Left colon (tissue), 2 donors: ENCODE measurements at places on chromosomes 3 and 15.

DNA sequence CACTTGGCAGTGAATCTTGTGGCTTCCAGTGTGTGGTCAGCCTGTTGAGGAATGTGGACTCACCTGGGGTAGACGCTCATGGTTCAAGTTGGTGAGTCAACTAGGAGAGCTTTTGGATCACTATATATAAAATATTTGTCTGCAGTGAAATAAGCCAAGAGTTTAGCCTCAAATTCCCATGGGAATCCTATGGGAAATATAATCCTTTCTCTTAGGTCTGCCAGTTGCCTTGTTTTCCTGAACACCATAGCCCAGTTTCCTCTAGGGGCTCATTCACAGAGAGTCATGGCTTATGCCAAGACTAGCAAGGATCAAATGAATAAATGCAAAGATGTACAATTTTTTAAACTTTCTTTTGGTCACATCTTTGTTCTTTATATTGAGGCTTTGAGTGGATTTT, 100.1 kb upstream of the NPHP3 start:
- no peak for DNase-seq

DNA sequence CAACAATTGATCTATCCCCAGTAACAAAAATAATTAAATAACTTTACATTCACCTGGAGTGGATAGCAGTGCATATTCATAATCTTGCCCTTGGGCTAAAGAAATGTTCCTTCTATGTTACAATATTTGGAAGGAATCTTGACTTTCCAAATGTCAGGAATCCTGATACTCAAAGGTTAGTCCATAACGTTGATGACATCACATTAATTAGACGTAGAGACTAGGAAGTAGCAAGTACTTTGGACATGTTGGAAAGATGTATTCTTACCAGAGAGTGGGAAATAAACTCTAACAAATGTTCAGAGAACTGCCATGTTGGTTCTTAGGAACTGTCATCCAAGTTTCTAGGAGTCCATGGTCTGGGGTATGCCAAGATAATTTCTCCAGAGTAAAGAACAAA, 70.6 kb upstream of the SLC25A36 start:
- DNase-seq = no peak

DNA sequence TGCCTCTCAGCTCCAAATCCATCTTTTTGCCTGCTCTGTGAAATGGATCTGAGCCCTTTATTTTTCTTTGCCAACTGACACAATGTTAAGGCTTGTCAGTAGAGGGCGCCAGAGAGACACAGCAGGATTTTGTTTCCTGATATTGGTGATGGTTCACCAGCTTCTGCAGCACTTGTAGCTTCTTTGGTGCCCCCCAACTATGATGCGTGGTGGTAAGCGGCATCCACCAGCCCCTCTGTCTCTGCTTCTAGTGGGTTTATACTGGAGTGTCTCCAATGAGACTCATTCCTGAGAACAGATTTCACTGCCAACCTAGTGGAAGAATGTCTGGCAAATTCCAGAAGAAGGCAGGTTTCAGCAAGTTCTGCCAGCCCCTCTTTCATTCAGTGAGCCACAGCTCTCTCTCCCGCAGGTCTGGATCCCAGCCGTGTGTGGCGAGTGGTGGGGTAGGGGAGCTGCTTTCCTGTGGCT, 471.9 kb upstream of the FRG2C start:
- DNase-seq = peak; percentile 26

DNA sequence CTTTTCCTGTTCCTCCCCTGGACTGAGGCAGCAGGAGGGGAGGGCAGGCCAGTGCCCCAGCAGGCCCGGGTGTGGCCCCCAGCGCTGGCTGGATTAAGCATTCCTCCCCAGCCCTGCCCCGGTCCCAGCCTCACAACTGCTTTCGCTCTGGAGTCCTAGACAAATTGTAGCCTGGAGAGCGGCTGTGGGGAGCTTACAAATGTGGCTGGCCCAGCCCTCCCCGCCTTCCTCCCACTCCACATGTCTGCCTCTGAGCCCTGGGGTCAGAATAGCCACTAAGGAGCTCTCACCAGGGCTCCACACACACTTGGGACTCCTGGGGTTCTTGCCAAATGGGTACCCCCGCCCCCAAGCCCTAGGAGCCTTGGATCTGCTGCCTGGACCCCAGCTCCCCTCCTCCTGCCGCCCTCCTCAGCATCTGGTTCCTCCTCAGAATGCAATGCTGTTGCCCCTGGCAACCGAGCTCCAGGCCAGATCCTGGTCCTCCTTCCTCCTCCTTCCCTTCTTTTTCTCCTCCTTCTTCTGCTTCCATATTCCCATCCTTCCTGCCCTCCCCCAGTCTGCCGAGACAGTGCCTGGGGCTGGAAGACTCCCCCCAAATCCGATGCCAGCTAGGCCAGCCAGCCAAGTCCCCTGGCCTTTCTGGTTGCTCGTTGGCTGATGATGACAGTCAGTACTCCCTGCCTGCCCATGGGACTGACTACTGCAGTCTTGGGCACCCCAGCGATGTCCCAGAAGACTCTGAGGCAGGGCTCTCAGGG, 91.1 kb downstream of the LINGO1 start:
- DNase-seq = no peak

GRCh38 chr15:88920186-88920891, 7.2 kb upstream of the MFGE8 start:
- no peak for DNase-seq

DNA sequence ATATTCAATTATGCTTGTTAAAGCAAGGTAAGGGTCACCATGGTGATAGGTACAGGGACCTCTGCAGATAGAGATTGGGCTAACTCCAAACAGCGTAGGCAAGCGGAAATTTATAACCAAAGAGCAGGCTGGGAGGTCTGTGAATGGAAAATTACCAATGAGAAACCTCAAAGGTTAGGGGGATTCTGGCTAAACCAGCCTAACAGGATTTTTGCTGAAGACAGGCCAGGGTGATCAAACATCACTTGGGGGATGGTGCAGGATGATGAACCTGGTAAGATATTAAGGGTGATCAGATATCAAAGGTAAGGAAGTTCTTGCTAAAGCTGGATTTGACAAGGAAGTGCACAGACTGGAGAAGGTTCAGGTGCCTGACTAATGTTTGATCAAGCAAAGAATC, 35.3 kb upstream of the SNRPN start:
- no peak for DNase-seq

DNA sequence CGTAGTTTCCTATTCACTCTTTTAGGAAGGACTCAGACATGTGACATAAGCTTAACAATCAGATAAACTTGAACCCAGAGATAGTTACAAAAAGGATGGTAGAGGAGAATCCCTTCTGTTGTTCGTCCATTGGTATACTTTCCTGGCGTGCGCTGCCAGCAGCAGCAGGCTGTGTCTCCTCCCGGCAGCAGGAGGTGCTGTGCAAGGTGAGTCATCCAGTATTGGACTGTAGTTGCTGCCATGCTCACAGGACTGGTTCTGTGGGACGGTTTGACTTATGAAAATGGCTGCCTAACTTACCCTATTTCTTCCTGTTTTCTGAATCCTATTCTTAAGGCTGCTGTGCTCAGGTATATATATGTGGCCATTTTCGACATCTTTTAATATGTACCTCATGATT, 253.4 kb upstream of the LRRC3B start:
- no peak for DNase-seq

GRCh38 chr3:15860014-15860934, 62.5 kb upstream of the ANKRD28 start:
- peak; percentile 70 for DNase-seq

- no peak for DNase-seq
Observed at GRCh38 chr15:56715220-56715619, 18.1 kb downstream of the ZNF280D start.

DNA sequence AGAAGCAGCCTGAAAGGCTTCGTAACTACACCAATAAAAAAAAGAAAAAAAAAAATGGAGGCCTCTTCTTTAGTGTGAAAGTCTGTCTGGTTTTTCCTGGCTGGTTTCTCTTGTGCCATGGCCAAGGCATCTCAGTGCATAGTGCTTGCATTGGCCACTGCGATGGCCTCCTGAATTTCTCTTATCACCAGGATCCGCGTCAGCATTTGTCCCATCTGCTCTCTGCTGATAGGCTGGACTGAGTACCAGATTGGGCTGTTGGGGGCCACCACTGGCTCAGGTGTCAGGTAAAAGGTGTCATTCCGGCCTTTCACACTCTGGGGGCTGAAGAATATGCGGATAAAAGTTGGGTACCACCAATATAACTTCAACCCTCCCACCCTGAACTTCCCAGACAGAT, 1.1 kb upstream of the IMPDH2 start:
- DNase-seq = no peak

- no peak for DNase-seq
Observed at GRCh38 chr15:40392986-40393948, 10.7 kb downstream of the KNSTRN start.

GRCh38 chr15:48433226-48433886, 102.1 kb downstream of the DUT start:
- no peak for DNase-seq

- DNase-seq = no peak
Observed at GRCh38 chr15:38894243-38894948, 329.8 kb upstream of the RASGRP1 start.

- DNase-seq = no peak
Observed at GRCh38 chr3:52145736-52146110, 8.5 kb downstream of the POC1A start.

- DNase-seq = no peak
Observed at GRCh38 chr3:171811295-171811912, 1.1 kb upstream of the PLD1 start.

GRCh38 chr15:43253431-43254403, 13.0 kb downstream of the TGM5 start:
- no peak for DNase-seq

DNA sequence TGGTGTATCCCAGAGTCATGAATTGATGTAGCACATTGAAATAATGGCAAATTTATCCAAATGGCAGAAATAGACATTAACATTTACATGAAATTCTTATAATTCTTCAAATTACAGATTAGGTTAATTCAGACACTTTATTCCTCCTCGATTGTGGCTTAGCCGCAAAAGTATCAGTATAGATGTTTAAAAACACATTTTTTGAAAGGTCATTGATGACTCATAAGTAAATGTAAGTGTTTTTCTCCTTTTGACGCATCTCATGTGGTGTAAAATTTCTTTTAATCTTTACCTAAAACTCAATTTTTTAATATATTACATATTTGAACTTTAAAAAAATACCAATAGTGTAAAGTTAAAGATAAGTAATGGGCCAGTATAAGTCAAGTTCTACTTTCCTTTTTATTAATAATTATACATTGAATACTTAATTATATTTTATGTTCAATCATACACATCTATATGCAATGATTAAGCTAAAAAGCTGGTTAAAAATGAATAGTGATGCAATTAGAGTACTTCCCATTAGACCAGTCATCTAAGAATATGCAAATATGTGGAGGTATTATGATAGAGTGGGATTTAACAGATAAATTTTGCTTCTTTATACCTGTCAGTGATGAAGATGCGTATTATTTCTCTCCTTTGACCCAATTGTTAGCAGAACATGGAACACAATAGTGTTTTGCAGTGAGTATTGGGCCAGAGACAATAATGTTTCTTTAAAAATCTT, 678.1 kb upstream of the DPPA4 start:
- DNase-seq = no peak

GRCh38 chr15:38670128-38671005, 105.8 kb upstream of the RASGRP1 start:
- DNase-seq = no peak

DNA sequence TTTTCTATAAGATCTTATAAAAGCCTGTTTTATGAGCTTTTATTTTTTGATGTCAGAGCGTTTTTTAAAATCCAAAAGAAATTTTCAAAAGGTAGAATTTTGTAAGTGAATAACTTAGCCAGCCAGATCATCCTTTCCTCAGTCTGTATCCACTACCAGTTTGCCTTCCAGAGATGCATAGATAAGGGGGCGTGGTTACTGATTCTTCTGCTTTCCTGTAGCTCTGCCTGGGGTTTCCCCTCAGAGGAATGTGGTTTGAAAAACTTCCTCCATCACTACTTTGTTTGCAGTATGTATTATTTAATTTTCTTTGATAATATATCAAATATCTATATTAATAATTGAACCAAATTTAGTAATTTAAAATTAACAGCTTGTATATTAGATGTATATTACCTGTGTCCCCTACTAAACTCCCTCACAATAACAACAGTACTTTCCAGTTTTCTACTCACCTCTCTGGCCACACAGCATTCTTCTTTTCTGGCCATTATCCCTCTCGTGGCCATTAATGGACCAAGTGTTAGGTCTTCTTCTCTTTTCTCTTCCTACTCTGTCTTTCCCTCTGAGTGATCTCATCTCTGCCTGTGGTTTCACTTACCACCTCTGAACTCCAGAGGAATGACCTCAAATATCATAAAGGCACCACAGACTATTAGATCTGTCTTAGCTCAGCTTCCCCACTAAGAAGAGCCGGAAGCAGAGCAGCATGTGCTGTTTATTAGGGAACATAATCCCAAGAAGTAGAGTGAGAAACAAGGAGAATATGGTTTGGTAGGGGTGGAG, 239.7 kb downstream of the UBE2E2 start:
- DNase-seq = no peak

GRCh38 chr15:99711625-99712024, 21.6 kb downstream of the LYSMD4 start:
- no peak for DNase-seq

- DNase-seq = no peak
Observed at GRCh38 chr3:39550354-39551051, 83.0 kb downstream of the MOBP start.

- DNase-seq = no peak
Observed at GRCh38 chr3:98029083-98029482, 6.0 kb downstream of the GABRR3 start.

DNA sequence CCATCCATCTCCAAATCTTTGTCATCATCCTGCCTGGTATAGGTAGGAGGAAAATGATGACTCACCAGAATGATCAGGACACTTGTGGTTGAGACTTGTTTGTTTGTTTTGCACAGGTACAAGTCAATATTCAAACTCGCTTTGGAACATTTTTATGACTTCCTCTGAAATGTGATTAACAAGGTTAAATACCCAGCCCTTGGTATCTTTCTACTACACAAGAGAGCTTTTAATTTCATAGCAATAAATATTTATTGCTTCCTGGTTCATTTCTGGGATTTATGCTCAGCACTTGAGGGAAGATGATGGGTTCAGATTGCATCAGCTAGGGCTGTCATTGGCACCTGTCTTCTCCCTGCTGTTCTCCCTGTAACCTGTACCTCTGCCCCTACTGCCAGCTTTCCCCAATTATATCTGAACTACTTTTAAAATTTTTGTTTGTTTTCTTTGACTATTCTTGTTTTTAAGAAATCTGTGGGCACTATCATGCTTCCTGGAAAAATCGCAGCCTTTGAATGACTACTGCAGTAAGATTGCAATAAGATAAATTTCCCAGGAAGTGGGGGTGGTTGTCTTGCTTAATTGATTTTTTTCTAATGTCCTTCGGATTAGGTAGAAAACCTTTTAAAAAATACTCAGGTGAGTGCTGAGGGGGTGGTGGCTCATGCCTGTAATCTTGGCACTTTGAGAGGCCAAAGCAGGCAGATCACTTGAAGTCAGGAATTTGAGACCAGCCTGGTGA, 24.3 kb upstream of the GCNT3 start:
- DNase-seq = no peak

DNA sequence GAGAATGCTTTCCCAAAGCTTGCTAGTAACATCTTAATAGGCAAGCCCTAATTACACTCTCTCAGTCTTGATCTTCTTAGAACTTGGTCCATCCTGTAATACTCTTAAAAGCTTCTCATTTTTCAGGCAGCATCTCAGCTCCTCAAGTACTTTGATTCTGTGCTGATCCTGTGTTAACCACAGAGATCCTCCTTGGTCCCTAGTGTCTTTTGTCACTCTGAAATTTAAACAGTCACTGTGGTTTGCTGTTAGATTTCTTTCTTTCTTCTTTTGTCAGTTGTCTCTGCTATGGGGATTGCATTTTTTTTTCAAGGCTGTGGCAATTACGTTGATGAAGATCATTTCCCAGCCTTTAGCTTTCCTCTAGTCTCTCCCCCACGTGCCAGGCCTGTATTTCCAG, 26.0 kb upstream of the UBE3A start:
- no peak for DNase-seq
